ENCODE measurements at places on chromosomes 13 and 19. TPM values are rescaled to one million over a fixed set of nuclear protein-coding genes. Genes with fewer than 3 reads are reported as not detected.

The ZNF681 gene
- 0.31 TPM for total RNA-seq

The ZNF264 gene
- total RNA-seq = 27.7 TPM

The C1QTNF9B gene
- not detected for total RNA-seq

The NLRP11 gene
- not detected for total RNA-seq

The GRK1 gene
- not detected for total RNA-seq

The TNFRSF19 gene
- 2.5 TPM for total RNA-seq

The IL11 gene
- total RNA-seq = 1.1 TPM

The C1QTNF9 gene
- not detected for total RNA-seq

The DDX49 gene
- 67.2 TPM for total RNA-seq

The CEACAM5 gene
- total RNA-seq = not detected

The PTH2 gene
- total RNA-seq = not detected

The KLK3 gene
- total RNA-seq = not detected

The PCSK4 gene
- 0.53 TPM for total RNA-seq

The EVI5L gene
- 15.2 TPM for total RNA-seq

The SMIM17 gene
- 0.13 TPM for total RNA-seq

The EFNB2 gene
- total RNA-seq = 8.2 TPM

The ACER1 gene
- not detected for total RNA-seq

The ICAM5 gene
- total RNA-seq = 0.56 TPM

Measured in aortic smooth muscle cell (primary cell).